ENCODE measurements at places on chromosomes 13 and 19. TPM values are rescaled to one million over a fixed set of nuclear protein-coding genes. Genes with fewer than 3 reads are reported as not detected.

The ELANE gene
- not detected for total RNA-seq

The SIGLECL1 gene
- total RNA-seq: not detected

The IGSF23 gene
- not detected for total RNA-seq

DNA sequence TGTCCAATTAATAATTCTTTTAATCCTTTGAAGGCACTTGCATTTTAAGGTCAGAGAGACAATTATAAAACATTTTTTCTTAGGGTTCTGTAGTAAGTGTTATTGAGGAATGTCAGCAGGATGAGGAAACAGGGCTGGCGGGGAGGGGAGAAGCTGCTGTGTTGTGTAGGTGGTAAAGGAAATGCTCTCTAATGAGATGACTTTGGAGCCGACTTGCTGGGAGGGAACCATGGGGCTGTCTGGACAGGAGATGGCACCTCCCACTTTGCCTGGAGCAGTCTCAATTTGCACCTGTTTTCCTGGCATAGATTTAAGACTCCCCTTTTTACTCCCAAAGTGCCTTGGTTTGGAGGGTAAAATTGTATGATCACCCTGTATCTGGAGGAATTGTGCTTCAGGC is 230.4 kb downstream of the ATP8A2 start:
- H3K4me1 ChIP-seq: no peaks in the 10 kb centered on the region
- no peak overlapping the region for H3K27ac ChIP-seq
- H3K4me3 ChIP-seq: no peak overlapping the region
- H3K36me3 ChIP-seq: peaks cover 2% of the 10 kb centered on the region

GRCh38 chr13:52847682-52848432 is 583 bp downstream of the PCDH8 start:
- no peak overlapping the region for H3K4me3 ChIP-seq
- H3K27me3 ChIP-seq: peaks cover 57% of the 10 kb centered on the region
- no peak for DNase-seq
- H3K36me3 ChIP-seq: no peaks in the 10 kb centered on the region
- peaks cover 6% of the 10 kb centered on the region for H3K4me1 ChIP-seq

- H3K4me1 ChIP-seq: peaks cover 9% of the 10 kb centered on the region
- no peak for DNase-seq
- peaks cover 30% of the 10 kb centered on the region for H3K27me3 ChIP-seq
- peaks cover 4% of the 10 kb centered on the region for H3K36me3 ChIP-seq
- no peak overlapping the region for H3K27ac ChIP-seq
- H3K4me3 ChIP-seq: no peak overlapping the region
Measured at GRCh38 chr13:30107521-30108136, 199.7 kb downstream of the KATNAL1 start.

DNA sequence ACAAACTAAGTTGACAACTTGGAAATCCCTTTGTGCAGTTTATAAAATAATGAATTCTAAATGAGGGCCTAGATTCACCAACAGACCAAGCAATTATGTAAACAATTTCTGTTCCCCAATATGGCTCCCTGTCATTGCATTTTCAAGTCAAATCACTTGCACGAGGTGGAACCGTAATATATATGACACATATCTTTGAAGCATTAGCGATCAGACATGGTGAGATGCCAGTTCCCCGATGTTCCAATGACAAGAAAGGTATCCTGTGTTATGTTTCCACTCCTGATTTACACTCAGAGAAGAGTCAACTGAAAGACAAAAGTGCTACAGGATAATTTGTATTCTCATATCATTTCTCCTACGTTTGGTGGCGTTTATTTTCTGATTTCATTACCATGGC is 108.5 kb upstream of the TDRD3 start:
- peaks cover 26% of the 10 kb centered on the region for H3K27me3 ChIP-seq
- no peaks in the 10 kb centered on the region for H3K36me3 ChIP-seq
- no peak overlapping the region for H3K4me3 ChIP-seq

GRCh38 chr19:12208221-12208620 is 45.3 kb downstream of the ZNF136 start:
- no peaks in the 10 kb centered on the region for H3K4me1 ChIP-seq
- H3K27me3 ChIP-seq: no peaks in the 10 kb centered on the region
- peaks cover 2% of the 10 kb centered on the region for H3K36me3 ChIP-seq
- H3K4me3 ChIP-seq: no peak overlapping the region
- no peak for DNase-seq
- no peak overlapping the region for H3K27ac ChIP-seq

- no peaks in the 10 kb centered on the region for H3K27me3 ChIP-seq
- no peak for DNase-seq
- H3K27ac ChIP-seq: no peak overlapping the region
- no peaks in the 10 kb centered on the region for H3K4me1 ChIP-seq
- no peak overlapping the region for H3K4me3 ChIP-seq
- H3K36me3 ChIP-seq: no peaks in the 10 kb centered on the region
Measured at GRCh38 chr13:59103004-59103768, 1060.5 kb downstream of the DIAPH3 start.

GRCh38 chr13:110388108-110388943 is 81.2 kb downstream of the COL4A2 start:
- peaks cover 47% of the 10 kb centered on the region for H3K27me3 ChIP-seq
- H3K27ac ChIP-seq: no peak overlapping the region
- no peak for DNase-seq
- H3K4me3 ChIP-seq: no peak overlapping the region
- no peaks in the 10 kb centered on the region for H3K36me3 ChIP-seq

DNA sequence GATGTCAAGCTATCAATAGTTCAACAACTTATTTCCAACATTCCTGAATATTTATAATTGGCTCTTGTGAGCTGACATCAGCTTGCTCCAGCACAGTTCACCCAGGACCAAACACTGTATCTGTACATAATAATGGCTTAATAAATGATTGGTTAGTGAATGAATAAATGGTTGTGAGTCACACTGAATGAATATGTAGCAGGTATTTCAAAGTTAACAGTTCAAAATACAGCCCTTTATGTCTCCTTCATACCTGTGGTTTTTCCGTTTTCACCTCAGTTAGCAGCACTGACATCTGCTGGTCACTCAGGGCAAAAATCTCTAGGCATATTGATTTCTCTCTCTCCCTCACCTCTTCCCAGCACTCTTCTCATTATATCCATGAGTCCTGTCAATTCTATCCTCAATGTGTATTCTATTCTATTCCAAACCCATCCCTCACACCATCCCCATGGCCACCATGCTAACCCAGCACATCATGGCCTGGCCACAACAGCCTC is 76.3 kb downstream of the PEG3 start:
- no peak overlapping the region for H3K4me3 ChIP-seq
- no peaks in the 10 kb centered on the region for H3K27me3 ChIP-seq
- peaks cover 3% of the 10 kb centered on the region for H3K36me3 ChIP-seq
- no peaks in the 10 kb centered on the region for H3K4me1 ChIP-seq
- no peak overlapping the region for H3K27ac ChIP-seq
- no peak for DNase-seq

Data from T-helper 17 cell (primary cell).